ENCODE measurements at places on chromosomes 1 and 21.
A peak's percentile ranks its signal among the peaks of the same experiment; 100 is the strongest.

DNA sequence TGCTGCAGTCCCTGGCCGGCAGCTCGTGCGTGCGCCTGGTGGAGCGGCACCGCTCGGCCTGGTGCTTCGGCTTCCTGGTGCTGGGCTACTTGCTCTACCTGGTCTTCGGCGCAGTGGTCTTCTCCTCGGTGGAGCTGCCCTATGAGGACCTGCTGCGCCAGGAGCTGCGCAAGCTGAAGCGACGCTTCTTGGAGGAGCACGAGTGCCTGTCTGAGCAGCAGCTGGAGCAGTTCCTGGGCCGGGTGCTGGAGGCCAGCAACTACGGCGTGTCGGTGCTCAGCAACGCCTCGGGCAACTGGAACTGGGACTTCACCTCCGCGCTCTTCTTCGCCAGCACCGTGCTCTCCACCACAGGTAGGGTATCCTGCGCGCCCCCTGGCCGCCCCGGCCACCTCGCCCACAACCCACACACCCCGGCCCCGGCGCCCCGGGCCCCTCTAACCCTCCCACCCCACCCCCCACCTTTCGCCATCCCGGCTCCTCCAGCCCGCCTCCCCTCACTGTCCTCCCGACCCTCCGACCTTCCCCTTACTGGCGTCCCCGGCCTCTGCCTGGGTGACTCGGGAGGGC is 352 bp downstream of the KCNK1 start:
- peak; percentile 14 for DNase-seq

DNA sequence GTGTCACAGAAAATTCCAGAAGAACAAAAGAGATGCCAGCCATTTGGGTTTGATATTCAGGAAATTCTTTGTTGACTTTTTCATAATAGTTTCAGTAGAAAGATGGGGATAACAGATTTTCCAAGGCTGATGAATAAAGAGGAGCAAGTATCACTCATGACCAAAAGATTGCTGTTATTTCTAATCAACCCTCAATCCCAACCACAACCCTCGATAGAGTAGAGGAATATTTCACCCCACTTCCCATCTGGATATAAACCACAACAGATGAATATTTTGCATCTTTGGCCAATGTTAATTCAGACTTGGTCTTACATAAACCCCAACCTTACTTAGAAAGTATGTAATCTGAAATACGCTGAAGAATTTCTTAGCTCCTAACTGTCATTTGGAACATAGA is 232.4 kb downstream of the SEC16B start:
- DNase-seq, result no peak

- DNase-seq, result no peak
Measured at GRCh38 chr1:164563721-164564360, 4.9 kb downstream of the PBX1 start.

DNA sequence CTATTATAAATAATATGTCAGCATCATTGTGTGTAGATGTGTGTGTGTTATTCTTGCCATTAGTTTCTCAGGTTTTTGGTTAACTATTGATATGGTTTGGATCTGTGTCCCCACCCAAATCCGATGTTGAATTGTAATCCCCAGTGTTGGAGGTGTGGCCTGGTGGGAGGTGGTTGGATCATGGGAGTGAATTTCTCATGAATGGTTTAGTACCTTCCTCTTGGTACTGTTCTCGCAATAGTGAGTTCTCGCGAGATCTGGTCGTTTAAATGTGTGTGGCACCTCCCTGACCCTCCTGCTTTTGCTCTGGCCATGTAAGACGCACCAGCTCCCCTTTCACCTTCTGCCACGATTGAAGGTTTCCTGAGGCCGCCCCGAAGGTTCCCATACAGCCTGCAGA is 9.6 kb upstream of the POFUT2 start:
- no peak for DNase-seq

DNA sequence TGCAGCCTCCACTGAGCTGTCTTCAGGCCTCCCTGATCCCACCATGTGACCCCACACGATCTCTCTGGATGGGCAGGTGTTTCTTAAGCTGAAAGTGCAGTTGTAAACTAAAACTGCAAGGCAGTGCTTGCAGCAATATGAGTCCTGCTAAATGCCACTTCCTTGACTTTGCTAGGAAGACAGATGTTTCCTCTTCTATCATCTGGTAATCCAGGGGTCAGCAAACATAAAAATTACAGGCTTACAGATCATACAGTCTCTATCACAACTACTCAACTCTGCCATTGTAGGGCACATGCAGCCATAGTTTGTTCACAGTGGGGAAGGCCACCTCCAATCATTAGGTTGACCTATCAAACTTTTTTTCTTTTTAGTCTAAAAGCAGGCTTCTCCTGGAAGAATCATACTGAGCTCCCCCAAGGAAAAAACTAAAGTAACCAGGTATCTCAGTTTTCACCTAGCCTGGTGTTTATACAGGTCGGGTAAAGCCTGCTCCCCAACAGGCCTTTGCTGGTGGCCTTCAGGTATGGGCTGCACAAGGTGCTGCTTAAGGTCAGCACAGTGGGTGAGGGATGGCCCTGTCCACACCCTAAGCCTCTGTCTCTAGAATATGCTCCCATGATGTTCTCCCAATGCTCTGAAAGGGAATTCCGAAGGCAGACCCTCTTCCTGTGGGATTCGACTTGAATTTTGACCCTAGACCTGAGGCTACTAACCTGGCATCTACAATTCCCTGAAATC is 10.8 kb downstream of the ABCA4 start:
- DNase-seq, result no peak

DNA sequence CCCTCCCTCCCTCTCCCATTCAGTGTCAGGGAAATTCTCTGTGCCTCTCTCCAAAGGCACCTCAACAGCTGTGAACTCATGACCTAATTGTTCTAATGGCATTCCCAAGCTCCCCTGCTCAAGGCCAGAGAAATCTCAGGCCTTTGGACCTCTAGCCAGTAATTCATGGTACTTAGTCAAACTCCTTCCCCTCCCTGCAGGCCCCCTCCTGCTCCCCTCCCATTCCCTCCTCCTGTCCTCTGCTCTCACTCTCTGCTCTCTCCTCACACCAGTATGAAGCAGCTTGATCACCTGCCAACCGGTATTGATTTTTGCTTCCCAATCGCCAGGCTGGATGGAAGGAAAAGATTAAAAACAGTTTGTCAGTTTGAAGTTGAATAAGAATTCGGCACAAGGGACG is 370.5 kb upstream of the PBX1 start:
- DNase-seq, result no peak

- DNase-seq, result no peak
Measured at GRCh38 chr1:182952677-182953444, at the start of gene SHCBP1L. TSS of gene SHCBP1L (minus strand) at chr1:182953166. CDS start at chr1:182953133, 33 bp downstream.

- no peak for DNase-seq
Measured at GRCh38 chr1:178342745-178343144, 154.0 kb downstream of the CLEC20A start.

GRCh38 chr21:34635307-34635706 is 20.4 kb upstream of the RCAN1 start:
- DNase-seq, result no peak

DNA sequence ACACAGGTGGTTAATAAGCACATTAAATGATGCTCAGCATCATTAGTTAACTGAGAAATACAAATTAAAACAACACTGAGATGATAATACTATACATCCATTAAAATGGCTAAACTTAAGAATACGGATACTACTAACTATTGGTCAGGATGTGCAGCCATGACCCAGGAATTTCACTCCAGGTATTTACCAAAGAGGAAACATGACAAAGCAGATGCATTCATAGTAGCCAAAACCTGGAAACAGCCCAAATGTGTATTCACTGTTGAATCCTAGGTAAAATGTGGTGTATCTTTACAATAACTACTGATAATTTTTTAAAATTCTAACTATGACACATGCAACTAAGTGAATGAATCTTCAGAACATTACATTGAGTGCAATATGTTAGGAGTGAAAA is 73.0 kb downstream of the PTPRC start:
- DNase-seq, result no peak

GRCh38 chr1:8560611-8561544 is 243.0 kb downstream of the SLC45A1 start:
- no peak for DNase-seq

DNA sequence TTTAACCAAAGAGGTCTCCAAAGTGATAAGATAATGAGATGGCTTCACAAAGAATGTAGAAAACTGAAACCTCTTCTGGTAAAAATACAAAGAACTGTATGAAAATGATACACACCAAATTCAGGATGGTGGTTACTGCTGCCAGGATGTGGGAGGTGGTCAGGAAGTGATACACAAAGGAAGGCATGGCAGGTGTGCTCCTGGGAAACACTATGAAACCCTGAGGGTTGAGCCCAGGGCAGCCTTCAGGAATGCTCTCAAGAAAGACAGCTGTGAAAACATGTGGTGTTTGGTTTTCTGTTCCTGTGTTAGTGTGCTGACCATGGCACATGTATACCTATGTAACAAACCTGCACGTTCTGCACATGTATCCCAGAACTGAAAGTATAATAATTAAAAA is 109.3 kb downstream of the NTNG1 start:
- DNase-seq, result no peak

DNA sequence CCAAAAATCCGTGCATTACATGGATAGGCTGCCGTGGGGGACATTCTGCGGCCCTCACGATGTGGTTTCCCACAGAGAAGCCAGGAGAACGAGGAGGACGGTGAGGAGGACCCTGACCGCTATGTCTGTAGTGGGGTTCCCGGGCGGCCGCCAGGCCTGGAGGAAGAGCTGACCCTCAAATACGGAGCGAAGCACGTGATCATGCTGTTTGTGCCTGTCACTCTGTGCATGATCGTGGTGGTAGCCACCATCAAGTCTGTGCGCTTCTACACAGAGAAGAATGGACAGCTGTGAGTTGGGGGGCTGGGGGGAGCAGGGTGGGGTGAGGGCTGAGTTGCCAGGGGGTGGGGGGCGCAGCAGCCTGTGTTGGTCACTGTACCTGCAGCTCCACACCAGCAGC is 13.2 kb downstream of the PSEN2 start:
- DNase-seq, result no peak

GRCh38 chr21:35633501-35633900 is 426.8 kb downstream of the SETD4 start:
- no peak for DNase-seq

- no peak for DNase-seq
Measured at GRCh38 chr1:71001624-71002023, 46.0 kb downstream of the PTGER3 start.

- no peak for DNase-seq
Measured at GRCh38 chr21:33124889-33125288, 54.9 kb downstream of the OLIG1 start.

DNA sequence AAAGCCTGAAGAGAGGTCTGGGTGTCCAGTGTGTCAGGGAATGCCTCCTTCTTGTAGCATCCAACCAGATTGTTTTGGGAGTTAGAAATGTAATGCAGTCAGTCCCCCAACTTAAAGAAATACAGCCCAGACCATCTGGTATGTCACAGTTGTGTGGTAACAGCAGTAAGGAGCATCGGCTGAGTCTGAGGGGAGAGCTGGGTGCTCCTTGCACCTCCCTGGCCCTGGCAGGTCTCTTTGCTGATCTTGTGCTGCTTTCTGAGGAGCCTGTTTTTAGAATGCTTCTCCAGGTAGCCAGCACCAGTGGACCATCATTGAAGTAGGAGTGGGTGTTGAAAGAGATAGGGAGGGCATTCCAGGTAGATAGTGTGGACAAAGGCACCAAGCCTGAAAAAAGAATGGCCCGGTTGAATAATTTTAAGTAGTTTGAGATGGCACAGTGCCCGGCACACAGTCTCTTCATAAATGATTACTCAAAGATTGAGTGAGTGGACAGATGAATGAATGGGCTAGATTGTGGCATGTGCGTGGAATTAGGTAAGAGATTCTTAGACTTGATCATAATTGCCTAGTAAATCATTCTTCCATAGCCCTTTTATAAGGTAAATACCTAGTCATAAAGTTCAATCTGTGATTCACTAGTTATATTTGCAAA is 46.5 kb downstream of the LAMC1 start:
- DNase-seq, result no peak

- no peak for DNase-seq
Measured at GRCh38 chr1:2322581-2323211, 68.7 kb downstream of the MORN1 start.

GRCh38 chr1:223733898-223734852 is 21.8 kb downstream of the CAPN2 start:
- no peak for DNase-seq

- no peak for DNase-seq
Measured at GRCh38 chr1:99784143-99784542, 17.7 kb upstream of the FRRS1 start.

- DNase-seq, result no peak
Measured at GRCh38 chr1:229431284-229432115, 2.4 kb downstream of the ACTA1 start.

DNA sequence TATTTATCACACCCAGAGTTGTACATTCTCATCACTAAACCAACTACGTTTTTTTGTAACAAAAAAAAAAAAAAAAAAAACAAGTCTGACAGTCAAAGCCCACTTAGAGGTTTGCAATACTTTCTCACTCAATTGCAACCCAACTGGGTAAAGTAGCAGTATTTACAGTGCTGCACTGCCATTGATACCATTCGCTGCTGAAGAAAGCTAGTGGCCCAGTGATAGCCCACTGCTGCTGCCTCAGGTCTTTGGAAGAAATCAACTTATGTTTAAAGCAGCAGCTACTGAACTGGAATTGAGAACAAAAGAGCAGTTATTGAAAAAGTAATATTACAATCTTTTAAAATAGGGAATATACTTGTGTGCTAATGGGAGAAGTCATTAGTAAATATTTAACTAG is 2.7 kb downstream of the HNRNPU start:
- no peak for DNase-seq

DNA sequence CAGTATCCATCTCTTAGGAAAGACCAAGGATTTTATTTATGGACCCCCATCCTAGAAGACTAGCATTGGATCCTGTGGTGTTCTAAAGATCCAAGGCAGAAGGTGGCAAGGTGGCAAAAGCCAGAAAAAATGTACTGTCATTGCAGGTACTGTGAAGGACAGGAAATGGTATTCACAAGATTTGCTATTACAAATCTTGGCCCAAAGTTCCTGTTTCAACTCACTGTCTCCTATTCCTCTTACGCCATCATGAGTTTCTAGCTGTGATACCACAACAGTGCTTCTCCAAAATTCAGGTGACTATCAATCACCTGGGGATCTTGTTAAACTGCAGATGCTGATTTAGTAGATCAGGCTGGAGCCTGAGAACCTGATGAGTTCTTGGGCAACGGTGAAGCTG is 21.4 kb downstream of the ACP6 start:
- no peak for DNase-seq

GRCh38 chr1:226107471-226108460 is 45.2 kb downstream of the H3-3A start:
- DNase-seq, result no peak

GRCh38 chr1:54854381-54855020 is 32.5 kb downstream of the DHCR24 start:
- no peak for DNase-seq

DNA sequence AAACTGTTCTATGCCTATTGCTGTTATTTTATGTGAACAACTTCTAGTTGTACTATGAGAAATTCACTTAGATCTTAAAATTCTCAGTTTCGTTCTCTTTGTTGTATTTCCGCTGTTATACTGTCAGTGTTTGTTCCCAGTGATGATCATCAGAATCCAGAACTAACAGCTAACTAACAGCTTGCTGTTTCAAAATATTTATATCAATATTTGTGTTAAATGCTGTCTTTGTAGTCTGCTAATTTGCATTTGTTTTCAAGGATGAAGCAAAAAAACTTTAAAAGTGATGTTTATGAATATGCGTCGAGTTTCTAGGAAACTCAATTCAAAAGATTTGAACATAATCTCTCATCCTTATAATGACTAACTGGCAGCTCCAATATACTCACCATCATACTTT is 84.5 kb downstream of the SPATA17 start:
- DNase-seq, result no peak
